ENCODE measurements at places on chromosomes 3 and 15.

DNA sequence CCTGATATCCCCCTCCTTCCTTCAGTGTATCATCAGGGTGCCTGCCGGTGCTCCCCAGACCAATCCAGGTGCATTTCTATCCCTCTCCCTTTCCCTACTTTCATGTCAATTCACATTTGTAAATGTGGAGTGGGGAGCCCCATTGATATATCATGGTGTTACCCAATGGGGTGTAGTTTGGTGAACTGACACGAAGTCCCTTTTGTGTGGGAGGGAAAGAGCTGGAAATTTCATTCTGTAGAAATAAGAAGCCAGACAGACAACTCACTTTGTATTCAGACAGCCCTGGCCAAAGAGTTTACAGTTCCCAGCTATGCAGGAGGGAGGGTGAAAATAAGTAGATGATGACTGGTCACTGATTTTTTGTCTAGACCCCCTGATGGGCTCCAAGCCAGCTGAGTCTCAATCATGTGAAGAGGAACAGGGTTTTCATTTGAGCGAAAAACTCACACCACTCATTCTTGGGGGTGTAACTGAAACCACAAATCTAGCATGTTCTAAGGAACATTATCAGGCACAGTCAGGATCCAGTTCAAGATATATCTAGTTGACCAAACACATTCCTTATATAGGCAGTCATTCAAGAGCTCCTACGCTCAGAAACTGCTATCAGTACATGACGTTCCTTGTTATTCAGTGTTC lies 58.9 kb downstream of the LMCD1 start:
- DNase-seq = no peak

- no peak for DNase-seq
Measured at GRCh38 chr3:144018776-144019175, 47.2 kb downstream of the DIPK2A start.

DNA sequence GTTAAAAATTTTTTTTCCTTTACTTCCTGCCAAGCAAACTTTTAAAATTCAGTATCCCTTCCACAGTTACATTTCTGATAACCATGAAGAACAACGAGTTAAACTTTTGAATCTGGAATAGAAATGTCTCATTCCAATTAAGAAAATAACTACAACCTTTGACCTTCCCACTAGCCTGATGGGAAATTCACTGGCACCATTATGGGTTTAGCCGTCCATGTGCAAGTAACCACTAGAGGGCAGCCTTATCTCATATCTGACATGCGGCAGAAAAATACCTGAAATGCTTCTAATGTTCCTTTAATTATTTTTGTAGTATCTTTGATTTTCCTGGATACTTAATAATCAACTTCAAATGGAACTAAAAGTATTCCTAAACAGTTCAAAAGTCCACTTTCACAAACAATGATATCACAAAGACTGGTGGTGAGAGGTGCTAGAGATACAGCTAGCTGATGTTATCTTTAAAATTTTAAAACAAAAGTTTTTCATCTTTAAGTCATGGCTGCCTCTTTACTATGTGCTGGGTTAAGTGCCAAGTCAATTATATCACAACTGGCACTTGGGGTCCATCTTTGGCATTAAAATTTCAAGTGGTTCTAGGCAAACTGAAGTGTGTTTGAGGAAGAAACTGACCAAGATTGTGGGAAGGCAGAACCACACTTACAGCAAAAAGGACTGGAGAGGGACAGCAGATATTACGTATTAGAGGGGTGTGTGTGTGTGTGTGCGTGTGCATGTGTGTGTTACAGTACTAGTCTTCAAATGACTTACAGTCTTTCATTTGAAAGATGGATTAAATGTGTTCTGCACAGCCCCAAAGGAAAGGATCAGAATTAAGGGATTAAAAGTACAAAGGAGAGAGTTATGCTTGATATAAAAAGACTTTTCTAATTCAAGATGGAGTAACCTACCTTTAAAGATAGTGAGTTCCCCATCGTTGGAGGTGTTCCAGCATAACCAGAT lies 107.1 kb upstream of the ICE2 start:
- no peak for DNase-seq

GRCh38 chr15:91599261-91599660 lies 254.2 kb upstream of the SLCO3A1 start:
- no peak for DNase-seq

DNA sequence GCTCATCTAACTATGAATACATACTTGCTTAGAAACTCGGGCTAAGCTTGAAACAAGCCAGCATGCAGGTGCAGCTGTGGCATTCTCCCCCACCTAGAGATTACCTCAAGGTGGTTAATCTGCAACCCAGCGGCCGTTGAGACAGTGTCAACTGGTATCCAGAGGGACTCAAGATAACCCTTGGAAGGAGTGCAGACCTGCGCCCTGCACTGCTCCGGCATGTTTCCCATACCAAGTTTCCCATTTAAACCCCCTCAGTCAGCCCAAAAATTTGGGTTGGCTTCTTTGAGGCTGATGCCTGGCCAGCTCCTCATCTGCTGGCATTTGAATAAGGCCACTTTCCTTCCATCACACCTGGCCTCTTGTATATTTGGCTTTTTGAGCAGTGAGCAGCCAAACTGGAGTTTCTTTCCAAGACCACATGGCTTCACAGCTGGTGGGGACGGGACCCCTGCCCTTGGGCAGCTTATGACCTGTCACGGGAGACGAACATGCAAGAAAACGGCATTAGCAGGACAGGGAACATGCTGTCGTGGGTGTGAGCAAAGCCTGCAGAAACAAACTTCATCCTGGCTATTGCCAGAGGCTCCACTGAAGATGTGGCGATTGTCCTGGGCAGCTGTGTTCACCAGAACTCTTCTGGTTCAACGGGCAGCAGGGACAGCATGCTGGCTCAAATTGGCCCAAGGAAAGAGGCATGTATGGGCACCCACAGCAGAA lies 98.2 kb downstream of the PLXNA1 start:
- no peak for DNase-seq

GRCh38 chr15:76169911-76170800 lies 110.4 kb downstream of the TMEM266 start:
- no peak for DNase-seq

DNA sequence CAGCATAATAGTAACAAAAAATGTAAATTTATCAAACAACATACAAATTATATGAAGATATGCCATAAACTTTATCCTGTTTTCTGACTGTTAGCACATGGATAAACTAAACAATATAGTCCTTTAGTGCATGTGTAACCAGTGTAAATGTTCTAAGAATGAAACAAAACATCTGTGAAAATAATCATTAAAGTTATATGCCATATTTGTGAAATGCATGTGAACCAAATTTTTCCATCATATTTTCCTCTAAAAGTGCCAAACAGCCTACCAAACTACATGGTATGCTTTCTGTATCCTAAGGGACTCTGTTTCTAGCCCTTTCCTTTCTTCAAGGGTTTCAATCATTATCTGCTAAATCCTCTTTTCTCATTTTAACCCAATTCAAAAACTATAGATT lies 23.9 kb upstream of the RSL24D1 start:
- no peak for DNase-seq

DNA sequence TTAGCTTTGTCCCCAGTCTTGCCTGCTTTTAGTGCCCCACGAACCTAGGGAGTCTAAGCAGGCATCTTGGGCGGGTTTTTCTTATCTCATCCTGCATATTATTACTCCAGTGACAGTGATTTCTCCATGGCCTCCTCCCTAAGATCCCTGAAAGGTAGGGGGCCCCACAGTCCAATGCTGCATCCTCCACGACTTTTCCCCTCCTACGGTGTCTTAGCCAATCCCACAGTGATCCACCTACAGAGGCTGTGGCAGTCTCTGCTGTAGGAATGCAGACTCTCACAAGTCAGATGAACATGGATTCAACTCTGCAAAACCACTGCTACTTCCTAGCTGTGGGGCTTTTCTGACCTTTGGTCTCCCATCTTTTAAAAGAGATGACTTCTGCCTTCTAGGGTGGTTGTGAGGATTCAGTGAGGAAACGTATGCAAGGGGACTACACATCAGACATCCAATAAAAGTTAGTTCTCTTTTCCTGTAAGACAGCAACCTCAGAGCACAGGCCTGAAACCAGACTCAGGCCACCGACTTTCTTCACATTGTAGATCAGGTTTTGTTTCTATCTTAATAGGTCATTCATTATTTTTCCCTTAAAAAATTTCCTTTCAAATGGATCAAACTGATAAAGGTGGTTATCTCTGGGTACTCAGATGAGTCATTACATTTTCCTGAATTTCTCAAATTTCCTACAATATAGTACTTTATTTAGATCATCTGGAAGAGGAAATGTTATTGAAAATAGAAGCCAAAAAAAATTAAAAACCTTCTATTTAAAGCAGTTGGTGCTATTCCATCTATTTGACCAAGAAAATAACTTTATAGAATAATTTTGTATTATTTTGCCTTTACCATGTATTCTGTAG lies 23.2 kb downstream of the ILDR1 start:
- no peak for DNase-seq

DNA sequence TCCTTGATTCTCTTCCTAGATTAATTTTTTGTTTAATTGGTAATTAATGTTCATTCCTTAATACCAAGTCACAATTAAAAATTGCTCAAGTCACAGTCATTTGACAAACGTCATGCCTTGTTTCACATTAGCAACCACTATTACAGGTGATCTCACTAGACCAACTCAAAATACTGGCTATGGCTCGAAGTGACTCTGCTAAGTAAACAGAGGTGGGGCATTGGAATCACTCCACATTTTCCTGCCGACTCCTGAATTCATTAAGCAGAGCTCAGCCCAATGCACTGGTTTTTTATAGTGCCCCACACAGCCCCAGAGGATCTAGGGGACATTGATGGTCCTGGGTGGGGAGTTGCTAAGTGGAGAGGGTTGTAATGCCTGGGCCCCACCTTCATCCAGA lies 201.2 kb upstream of the NSMCE3 start:
- DNase-seq = no peak

DNA sequence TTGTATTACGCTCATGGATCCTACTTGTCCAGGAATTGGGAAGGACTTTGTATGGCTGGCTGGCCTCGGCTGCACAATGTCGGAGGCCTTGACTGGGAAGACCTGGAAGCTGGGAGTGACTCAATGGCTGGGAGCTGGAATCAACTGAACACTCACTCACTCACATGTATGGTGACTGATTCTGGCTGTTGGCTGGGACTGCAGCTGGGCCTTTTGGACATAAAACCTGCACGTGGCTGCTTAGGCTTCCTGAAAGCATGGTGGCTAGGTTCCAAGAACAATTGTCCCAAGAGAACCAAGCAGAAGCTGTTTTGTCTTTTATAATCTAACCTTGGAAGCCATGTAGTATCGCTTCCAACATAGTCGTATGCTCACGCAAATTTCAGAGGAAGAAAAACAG lies 38.0 kb upstream of the CMTM8 start:
- DNase-seq = no peak

DNA sequence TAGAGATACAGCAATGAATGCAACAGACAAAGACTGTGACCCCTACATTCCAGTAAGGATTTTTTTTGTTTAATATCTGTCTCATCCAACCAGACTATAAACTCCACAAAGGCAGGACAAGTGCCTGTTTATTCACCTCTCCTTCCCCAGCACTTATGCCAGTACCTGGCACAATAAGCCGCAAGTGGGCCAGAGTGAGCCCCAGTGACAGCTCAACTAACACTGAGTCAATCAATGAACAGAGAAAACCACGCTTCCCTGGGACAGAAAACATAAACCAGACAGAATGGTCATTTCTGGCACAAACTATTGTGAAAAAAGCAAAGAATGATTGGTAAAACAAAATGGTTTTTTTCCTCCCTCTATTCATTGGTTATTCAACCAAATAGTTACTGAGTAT lies 52.2 kb downstream of the RYK start:
- no peak for DNase-seq

GRCh38 chr15:38795471-38796245 lies 231.0 kb upstream of the RASGRP1 start:
- DNase-seq = no peak

GRCh38 chr3:169771497-169772304 lies 1.5 kb upstream of the MYNN start:
- no peak for DNase-seq

DNA sequence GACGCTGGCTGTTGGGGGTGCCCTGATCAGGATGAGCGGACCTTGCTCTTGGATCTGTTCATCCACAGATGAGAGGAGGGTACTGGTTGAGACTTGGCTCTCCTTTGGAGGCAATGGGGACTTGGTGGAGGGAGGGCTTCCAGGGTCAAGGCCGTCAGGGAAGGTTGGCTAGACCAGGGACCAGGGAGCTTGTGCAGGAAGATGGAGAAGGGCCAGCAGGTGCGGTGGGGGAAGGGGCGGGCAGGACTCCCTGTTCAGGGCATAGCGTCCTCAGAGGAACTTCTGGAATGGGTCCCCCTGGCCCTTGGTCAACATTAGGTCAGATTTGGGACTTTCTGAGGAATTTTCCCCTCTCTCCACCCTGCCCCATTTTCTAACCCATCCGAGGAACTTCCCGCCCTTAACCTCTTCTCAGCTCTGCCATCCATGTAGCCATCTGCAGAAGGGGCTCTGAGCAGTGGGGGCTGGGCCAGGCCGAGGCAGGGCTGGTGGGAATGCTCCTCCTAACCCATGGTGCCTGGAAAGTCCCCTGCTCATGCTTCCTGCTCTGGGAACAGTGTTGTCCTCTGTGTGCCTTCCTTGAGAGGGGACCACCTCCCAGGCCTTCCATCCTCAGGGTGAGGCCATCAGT lies 11.5 kb downstream of the SNX33 start:
- DNase-seq = no peak

- DNase-seq = no peak
Measured at GRCh38 chr3:89452066-89452465, 344.6 kb downstream of the EPHA3 start.

DNA sequence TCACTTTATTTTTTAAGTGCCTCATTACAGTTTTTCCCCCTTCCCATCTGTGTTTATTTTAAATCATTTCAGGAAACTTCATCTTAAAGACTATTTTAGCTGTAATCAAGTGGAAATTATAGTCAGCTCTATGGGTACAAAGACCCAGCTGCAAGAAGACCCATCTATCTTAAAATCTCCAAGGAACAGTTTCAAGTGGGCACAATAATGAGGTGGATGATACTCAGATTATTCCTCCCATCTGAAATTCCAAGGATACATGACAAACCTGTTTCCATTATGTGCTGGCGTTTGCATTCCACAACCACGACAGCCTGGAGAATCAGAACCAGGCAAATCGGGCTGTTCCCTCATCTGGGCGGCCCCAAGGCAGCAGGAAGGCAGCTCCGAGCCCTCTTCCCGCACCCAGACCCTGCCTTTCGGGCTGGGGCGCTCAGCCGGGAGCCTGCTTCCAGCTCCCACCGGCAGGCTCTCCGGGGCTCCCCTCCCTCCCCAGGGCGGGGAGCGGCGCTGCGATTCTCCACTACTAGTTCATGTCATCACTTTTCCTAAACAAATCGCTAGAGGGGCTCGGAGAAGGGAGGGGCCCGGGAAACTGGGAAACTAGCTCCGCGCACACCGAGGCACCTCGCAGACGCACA lies at the start of gene MGLL:
MGLL (minus strand) TSS at position 475 of the 641 bp plus-strand sequence; CDS start at position 278, 197 bp downstream.
- DNase-seq = no peak

GRCh38 chr15:72368899-72369298 lies 6.9 kb downstream of the HEXA start:
- DNase-seq = no peak

All from C1 segment of cervical spinal cord (tissue), 14 donors.